CD4-positive, alpha-beta T cell treated with Interleukin-17A for 4 hours (primary cell): ENCODE measurements at places on chromosomes 5 and 9.
A peak's percentile ranks its signal among the peaks of the same experiment; 100 is the strongest.

DNA sequence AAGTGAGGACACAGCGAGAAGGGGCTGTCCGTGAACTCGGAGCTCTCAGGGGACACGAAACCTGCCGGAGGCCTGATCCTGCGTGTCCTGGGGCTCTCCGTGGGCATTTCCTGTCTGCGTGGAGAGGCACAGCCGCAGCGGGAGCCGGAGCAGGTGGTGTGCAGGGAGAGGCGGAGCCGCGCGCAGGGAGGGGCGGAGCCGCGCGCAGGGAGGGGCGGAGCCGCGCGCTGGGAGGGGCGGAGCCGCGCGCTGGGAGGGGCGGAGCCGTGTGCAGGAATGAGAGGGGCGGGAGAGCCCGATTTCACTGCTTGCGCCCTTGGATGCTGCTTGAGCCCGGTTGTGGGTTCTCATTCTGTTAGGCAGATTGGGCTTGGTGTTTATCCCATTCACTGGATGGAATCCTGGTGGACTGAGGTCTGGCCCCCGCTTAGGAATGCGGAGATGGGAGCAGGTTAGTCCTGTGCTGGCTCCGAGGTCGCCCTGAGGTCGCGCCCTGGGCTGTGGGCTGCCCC, 26.7 kb downstream of the NDUFS6 start:
- peak; percentile 51 for DNase-seq

DNA sequence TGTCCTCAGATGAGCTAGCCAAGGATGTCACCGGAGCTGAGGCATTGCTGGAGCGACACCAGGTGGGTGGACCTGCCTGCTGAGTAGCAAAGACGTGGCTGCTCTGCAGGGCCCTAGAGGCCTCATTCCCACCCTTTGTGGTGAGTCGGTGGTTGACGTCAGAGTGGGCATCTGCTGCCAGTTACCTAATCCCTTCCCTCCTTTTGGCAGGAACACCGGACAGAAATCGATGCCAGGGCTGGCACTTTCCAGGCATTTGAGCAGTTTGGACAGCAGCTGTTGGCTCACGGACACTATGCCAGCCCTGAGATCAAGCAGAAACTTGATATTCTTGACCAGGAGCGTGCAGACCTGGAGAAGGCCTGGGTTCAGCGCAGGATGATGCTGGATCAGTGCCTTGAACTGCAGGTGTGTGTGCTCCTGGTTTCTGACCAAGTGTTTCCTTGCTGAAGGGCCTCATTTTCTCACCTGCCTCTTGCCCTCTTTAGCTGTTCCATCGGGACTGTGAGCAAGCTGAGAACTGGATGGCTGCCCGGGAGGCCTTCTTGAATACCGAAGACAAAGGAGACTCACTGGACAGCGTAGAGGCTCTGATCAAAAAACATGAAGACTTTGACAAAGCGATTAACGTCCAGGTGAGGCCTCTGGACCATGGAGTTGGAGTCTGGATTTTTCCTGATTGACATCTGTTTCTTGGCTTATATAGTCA, 48.9 kb downstream of the DYNC2I2 start:
- no peak for DNase-seq

DNA sequence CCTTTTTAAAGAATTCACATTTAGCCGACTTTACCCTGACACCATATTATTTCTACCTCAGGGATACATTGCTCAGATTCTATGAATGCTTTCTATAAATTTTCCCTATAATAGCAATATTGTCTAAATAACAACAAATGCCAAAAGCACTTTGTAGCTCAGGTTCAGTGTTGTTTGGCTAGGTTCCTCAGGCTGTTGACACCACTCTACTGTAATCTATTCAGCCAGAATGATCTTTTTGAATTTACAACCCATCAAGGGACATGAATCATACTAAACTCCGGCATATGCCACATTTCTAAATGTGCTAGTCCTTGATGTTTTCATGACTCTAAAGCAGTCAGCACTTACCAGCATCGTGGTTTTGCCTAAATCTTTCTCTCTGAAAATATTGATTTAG, 641.5 kb upstream of the CDH10 start:
- DNase-seq: no peak

- no peak for DNase-seq
These were observed 16.2 kb downstream of the OR2V2 start for GRCh38 chr5:181163487-181164075.

- DNase-seq: no peak
These were observed 79.9 kb downstream of the IQGAP2 start for GRCh38 chr5:76482984-76483383.

GRCh38 chr5:38148021-38148625, 110.2 kb upstream of the EGFLAM start:
- DNase-seq: no peak

- no peak for DNase-seq
These were observed 361.0 kb downstream of the NFIB start for GRCh38 chr9:13952906-13953305.

GRCh38 chr5:73435759-73436534, 12.6 kb downstream of the FOXD1 start:
- DNase-seq: no peak

DNA sequence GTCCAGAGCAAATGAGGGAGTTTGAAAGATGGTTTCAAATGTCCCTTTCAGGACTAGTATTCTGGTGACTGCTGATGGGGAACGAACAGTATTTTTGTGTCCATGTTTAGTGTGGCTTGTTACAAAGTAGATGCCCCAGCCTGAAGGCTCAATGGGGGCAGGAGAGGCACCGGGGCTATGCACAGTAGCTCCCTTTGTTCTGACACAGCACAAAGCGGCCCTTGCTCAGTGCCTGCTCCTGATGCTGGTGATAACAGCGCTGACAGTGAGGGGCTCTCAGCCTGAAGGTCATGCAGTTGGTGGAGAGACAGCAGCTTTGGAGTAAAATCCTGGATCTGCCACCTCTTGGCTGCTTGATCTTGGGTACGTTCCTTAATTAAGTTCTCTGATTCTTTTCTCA, 188.9 kb downstream of the SLIT3 start:
- DNase-seq: no peak

DNA sequence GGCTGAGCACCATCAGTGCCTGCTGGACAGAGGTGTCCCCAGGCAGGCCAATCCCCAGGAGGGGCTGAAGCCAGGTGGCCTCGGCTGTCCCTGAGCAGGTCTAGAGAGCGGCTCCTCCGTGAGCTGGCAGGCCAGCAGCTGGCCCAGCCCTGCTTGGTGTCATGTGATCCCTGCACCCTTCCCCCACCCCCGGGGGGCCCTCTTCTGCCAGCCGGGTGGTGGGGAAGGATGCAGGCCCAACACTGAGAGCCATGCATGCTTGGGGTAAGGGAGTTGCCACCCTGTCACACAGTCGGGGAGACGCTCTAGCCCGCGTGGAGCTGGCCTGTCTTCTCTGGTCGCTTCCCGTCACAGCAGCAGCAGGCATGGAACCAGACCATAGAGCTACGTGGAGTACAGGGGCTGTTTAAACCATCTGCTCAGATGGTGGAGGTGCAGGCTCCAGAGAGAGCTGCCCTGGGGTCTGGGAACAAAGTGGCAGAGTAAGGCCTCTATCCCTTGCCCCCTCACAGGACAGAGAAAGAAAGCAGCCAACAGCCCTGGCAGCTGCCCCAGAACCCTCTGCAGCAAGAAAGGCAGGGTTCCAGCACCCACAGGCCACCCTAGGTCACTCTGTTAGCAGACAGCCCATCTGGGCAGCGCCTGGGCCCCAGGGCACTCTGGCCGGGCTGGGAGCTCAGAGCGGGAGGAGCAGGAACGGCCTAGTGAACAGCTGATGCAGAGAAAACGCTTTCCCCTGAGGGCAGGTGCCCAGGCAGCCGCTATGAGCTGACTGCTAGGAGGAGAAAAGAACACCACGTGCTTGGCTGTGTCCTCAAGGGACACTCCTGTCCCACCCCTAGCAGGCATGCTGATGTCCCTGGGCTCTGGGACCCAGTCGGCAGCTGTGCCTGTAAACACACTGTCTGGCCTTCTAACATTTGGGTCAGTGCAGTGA, 6.8 kb downstream of the RALGDS start:
- DNase-seq: no peak

GRCh38 chr5:12242950-12243888, 339.0 kb upstream of the CTNND2 start:
- DNase-seq: no peak

- no peak for DNase-seq
These were observed 198.7 kb downstream of the CHSY3 start for GRCh38 chr5:130102960-130103359.

GRCh38 chr5:167049043-167049663, 1242.3 kb upstream of the WWC1 start:
- no peak for DNase-seq

DNA sequence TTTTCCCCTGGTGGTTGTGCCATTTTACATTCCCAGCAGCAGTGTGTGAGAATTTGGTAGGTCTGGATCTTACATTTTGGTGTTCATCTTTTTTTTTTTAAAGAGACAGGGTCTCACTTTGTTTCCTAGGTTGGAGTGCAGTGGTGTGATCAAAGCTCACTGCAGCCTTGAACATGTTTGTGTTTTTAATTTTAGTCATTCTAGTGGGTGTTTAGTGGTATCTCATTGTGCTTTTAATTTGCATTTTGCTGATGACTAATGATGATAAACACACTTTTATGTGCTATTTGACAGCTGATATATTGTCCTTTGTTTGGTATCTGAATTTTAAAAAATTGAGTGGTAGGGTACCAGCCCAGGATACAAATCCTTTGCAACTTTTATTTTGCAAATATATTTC, 53.4 kb upstream of the POMT1 start:
- no peak for DNase-seq

- peak; percentile 20 for DNase-seq
These were observed 2.3 kb downstream of the TTF1 start for GRCh38 chr9:132404228-132404881.

- DNase-seq: no peak
These were observed 49.3 kb upstream of the PPARGC1B start for GRCh38 chr5:149680810-149681221.

GRCh38 chr5:174195517-174195916, 150.0 kb downstream of the NSG2 start:
- DNase-seq: no peak

- DNase-seq: no peak
These were observed 254.6 kb upstream of the SLC24A2 start for GRCh38 chr9:20043461-20043860.

GRCh38 chr5:157279605-157280239, 13.8 kb downstream of the CYFIP2 start:
- DNase-seq: no peak

DNA sequence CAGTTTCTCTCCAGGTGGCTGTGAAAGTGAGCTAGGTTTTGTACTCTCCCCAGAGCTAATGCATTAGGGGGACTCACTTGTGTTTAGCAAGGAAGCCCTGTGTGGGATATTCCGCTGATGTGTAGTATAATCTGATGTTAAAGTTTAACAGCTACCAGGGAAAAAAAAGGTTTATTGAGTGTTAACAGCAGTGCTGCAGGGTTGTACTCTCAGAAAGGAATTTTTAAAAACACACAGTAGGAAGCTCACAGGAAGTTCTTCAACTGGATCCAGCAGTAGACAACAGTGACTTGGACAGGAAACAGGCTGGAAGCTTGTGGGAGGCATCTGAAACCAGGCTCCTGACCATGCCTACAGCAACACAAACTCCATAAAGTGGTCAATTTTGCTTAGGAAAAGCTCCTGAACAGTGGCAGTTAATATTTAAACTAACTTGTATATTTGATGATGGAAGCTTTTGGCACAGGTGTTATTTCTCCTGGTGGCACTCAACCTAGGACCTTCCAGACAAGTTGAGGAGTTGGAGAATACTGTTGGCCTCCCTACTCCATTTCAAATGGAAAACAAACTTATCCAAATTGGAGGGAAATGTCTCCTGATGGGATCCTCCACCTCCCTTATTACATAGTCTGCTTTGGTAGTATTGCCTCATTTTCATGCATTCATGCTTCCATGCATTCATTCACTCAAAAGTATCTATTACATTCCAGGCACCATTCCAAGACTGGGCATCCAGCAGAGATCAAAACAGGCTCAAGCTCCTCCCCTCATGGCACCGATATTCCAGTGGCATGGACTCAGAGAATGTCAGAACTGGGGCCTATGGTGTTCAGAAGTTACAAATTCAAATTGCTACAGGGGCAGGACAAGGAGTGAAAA, 54.7 kb downstream of the FOXD1 start:
- no peak for DNase-seq

DNA sequence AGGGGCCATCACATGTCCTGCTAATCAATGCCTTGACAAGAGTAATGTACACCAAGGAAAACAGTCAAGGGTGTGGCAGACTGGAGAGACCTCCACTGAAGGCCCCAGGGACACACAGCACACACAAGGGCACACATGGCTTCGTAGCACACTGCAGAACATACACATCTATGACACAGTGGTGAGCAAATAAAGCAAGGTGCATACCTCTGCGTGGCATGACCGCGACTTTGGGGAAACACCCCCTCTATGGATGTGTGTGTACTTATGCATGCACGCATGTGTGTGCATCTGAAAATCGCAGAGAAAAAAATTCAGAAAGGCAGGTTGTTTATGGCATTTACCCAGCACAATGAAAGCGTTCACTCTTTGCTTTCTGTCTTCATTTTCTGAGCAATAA, 20.5 kb downstream of the SEMA4D start:
- peak; percentile 61 for DNase-seq

GRCh38 chr5:43041669-43042175, 1.6 kb upstream of the ANXA2R start:
- peak; percentile 81 for DNase-seq

GRCh38 chr9:133731876-133732638, 6.1 kb downstream of the SARDH start:
- DNase-seq: no peak

- DNase-seq: no peak
These were observed 275.5 kb downstream of the SPOCK1 start for GRCh38 chr5:137223324-137224295.

GRCh38 chr5:177371120-177372033, 12.9 kb upstream of the SLC34A1 start:
- DNase-seq: peak; percentile 20

- no peak for DNase-seq
These were observed 142.1 kb downstream of the LIFR start for GRCh38 chr5:38414348-38414747.

- no peak for DNase-seq
These were observed 185.2 kb downstream of the CCDC171 start for GRCh38 chr9:15738011-15738410.

DNA sequence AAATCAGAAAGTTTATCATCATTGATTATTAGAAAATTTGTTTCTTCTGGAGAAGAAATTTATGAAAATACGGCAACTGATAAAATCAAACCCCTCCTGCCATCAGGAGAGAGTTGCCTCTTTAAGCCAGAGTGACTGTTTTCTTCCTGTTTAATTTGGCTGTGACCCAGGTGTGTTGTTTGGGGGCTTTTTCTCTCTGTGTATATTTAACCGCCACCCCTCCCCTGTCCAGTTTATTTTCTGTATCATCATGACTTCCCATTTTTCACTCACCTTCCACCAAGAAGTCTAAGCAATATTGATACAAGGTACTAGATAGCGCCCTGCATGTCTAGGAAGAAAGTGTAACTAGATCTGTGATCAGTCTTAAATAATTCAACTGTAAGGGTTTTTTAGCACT, 50.1 kb downstream of the FAM78A start:
- DNase-seq: no peak
